MCF 10A (cell line): ENCODE measurements at places on chromosomes 11 and 22.
A peak's percentile ranks its signal among the peaks of the same experiment; 100 is the strongest.

DNA sequence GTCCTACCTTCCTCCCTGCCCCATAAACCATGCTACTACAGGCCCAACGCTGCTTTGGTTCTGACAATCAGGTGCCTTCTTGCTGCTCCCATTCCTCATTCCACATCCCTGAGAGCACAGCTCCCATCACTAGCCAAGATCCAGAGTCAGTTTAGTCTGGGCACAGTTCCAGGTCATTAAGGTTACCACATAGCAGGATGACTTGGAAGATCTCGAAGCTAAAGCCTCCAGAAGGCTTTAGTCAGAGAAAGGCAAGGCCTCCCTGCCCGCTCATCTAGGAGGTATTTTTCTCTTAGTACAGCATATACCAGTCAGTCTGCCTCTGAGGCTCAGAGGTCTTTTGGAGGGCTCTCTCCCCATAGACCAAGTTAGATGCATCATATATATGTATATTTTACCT, 30.3 kb downstream of the TRIM66 start:
- DNase-seq, result peak; percentile 90

DNA sequence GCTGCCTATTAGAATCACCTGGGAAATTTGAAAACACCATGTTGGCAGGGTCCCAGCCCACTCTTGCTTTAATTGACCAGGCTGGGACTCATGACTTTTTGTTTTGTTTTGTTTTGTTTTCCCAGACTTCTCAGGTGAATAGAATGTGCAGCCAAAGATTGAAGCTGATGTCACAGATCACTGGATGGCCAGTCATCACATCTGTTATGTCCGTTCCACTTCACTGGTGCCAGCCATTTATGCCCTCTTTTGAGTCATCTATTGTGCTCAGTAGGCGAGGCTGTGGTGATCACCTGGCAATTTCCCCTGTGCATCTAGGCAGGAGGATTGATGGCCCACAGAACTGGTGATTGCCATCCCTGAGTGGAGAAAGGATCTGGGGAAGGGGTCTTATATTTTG, 297.3 kb downstream of the INSC start:
- peak; percentile 17 for DNase-seq

GRCh38 chr22:31048570-31048969, 32.5 kb upstream of the SMTN start:
- DNase-seq, result no peak

DNA sequence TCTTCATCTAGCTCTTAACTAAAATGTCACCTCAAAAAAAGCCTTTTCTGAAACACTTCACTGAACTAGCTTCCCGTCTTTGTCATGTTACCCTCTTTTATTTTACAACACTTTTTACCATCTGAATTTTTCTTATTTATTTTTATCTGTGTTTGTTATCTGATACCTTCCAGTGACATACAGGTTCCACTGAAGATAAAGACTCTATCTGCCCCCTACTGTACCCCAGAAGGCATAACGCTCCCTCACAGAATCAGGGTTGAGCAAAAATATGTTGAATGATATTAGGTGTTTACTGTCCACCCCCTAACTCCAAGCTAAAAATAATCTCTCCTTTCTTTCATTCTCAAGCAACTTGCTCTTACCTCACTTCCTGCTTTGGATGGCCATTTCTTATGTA, 654.2 kb downstream of the NELL1 start:
- no peak for DNase-seq

DNA sequence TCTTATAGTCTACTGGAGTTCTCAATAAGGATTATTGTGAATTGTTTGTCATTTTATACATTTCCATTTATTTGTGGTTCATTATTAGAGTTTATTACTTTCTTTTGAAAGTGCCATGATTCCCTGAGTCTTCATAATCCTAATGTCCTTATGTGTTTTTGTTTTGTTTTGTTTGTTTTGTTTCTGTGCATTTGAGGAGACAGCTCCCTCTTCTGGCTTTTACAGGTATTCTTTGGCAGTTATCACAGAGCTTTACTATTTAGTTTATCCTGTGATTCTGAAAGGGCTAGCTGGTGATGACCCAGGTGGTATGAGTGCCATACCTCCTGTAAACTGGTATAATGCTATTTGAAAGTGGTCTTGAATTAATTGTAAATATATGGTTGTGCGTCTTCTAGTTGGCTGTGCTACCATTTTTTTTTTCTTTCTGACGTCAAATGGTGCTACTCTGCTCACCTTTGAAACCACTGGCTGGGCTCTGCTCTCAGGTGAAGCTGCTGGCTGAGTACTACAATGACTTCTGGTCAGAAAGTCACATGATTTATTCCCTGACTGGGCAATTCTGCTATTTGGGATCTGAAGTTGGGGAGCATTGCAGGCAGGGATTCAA, 751.2 kb downstream of the JRKL start:
- peak; percentile 46 for DNase-seq

DNA sequence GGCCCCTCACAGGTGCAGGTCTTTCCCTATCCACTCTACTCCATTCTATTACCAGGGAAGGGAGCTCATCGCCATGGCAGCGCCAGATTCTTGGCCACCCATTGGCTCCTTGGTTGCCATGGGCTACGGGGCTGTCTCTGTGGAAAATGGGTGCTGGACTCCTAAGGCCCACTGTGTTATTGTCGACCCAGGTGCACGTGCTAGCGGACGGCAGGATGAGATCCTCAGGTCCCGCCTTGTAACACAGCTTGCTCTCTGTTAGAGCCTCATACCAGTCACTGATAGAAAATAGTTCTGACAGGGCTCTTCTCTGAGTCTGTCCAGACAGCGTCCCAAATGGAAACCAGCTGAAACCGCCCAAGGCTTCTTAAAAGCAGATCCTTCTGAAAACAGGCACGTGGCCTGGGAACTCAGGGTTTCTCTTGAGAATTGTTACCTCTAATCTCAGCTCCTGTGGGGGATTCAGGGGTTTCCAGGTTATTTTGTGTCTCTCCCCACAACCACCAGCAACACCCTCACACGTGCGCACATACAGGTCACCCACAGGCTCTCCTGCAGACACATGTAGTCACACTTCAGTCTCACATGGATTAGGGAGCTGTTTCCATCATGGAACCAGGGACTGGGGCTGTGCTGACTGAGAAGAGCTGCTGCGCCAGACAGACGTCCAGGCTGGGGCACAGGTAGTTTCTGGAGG, 1.5 kb downstream of the TUB start:
- no peak for DNase-seq

DNA sequence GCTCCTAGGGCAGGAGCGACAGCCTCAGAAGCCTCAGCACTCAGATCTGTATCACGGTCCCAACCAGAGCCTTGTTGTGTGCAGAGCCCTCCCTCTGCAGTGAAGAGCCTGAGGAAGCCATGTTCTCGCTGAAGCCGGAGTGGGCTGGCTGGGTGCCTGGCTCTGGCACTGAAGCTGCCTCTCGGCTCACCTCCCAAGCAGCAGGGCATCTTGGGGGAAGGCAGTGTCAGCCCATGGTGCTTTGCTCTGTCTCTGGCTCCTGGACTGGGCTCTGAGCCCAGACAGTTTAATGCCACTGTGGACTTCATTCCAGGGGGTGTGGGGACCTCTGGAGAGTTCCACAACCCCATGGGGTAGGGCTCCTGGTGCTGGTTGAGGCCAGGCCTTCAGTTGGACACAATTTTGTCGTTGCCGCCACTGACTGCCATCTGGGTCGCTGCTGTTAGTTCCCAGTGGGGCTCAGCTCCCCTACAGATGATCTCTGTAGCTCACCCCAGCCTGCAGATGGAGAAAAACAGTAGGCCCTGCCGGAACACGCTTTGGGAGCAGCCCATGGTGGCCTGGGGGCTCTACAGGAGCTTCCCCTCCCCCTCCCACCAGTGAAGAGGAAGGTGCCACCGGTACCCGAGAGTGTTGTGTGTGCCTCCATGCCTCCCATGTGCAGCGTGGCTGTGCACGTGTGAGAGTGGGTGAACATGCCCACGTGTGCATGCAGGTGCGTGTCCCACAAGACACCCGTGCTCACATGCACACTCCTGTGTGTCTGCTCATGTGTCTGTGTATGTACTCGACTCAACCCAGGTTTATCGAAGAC, 86.5 kb upstream of the B3GAT1 start:
- no peak for DNase-seq

DNA sequence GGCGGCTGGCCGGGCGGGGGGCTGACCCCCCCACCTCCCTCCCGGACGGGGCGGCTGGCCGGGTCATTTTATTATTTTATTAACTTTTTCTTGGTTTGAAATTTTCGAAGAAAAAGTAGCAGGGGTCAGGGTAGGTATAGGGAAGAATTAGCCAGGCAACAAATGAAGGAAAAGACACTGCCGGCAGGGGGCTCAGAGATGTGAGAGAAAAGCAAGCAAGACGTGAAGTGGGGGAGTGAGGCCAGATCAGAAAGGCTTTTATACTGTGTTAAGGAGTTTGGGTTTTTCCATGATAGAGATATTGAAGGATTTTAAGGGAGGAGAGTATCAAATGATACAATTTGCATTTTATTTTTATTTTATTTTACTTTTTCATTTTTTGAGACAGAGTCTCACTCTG, 19.0 kb downstream of the RNF214 start:
- no peak for DNase-seq

DNA sequence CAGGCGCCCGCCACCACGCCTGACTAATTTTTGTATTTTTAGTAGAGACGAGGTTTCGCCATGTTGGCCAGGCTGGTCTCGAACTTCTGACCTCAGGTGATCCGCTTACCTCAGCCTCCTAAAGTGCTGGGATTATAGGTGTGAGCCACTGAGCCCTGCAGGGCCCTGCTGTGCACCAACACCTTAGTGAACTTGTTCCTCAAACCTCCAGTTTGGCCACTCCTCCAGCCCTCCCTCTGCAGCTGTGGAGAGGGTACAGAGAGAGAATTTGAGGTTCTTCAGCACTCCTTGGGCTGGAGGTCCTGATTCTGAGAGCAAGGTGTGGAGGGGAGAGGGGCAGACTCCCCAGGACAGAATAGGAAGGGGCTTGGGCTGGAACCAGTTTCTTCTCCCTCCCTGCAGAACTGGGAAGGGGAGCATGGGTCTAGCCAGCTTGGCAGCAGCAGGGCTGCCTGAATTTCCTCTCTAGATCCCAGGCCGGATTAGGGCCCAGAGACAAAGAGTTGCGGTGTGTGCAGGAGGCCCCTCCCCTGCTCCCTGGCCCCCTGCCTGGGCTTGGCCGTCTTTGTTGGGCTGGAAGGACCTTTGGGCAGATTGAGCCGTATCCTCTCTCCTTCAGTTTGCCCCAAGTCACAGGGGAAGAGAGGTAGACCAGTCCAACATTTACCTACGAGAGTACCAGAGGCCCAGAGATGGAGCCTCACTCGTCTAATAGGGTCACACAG, 2.3 kb upstream of the PEX16 start:
- DNase-seq, result no peak

- no peak for DNase-seq
Observed at GRCh38 chr22:42773167-42773566, 52.5 kb upstream of the A4GALT start.

GRCh38 chr11:68163691-68164090, 42.5 kb upstream of the CHKA start:
- DNase-seq, result no peak

DNA sequence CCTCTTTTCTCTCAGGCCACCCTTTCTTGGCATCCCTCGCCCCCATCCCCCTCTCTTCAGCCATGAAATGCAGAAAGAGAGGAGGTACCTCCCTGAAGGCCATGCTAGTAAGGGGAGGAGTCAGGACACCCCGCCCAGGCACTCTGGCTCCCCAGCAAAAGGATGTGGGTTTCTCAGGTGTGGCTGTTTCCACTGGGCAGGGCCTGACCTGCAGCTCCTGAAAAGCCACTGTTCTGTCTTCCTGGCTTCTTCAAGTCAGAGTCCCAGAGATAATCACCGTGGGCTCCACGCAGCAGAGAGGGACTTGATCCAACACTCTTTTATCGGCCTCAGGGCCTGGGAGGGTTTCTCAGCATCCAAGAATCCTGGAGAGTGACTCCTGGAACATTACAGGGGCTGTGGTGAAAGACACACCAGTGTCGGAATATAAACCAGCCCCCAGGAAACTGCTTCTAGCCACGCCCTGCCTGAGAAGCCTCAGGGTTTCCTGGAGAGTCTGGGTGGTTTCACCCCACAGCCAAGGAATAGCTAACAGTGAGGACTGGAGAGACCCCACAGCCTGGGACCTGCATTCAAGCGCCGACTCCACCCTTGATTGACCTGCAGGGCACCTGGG, 45.7 kb upstream of the TSPAN18 start:
- DNase-seq, result peak; percentile 74

DNA sequence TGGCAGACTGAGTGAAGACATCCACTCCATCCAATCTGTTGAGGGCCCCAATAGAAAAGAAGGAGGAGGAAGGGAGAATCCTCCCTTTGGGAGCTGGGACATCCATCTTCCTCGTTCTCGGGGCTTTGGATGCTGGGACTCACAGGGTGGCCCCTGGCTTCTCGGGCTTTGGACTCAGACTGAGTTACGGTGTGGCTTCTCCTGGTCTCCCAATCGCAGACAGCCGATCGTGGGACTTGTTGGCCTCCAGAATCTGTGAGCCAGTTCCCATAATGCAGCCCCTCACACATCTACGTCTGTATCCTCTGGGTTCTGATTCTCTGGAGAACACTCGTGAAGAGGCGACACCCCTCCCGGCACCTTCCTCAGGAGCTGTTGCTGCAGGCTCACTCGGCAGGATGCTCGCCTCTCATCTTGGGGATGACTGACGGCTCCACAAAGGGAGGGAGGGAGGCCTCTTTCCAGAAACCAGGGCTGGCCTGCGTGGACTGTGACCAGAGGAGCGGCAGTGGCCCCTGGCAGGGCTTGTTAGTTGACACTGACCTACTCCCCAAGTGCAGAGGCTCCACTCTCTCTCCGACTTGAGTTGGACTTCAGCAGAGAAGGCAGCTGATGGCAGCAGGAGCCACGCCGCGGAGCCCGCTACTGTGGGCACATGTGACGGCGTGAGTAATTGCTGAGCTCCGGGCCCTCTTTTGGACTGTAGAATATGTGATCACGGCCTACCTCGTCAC, 14.7 kb upstream of the TTLL12 start:
- no peak for DNase-seq

- no peak for DNase-seq
Observed at GRCh38 chr22:39937906-39938305, 22.3 kb upstream of the TMA7B start.

- no peak for DNase-seq
Observed at GRCh38 chr11:35151241-35151640, 12.3 kb downstream of the CD44 start.

DNA sequence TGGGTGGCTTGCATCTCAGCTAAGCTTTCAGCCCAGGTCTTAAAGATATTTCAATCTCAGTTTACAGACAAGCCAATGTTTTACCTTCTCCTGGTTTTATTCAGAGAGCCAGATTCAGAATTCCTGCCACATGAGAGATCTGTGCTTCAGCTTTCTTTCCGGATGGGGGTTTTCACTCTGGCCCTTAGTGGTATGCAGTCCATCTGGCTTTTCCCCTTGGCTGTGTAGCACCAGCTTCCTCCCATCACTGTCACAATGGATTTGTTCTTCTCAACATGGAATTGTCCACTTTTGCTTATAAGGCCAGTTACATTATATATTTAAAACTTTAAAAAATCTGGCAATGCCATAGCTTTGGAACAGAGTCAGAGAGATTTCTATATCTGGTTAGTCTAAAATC, 303.9 kb downstream of the ETS1 start:
- no peak for DNase-seq
